Epithelial cell of esophagus (primary cell): ENCODE measurements at places on chromosomes 6 and 20.

GRCh38 chr20:2840967-2841531 is 504 bp downstream of the VPS16 start:
- peak; percentile 35 for DNase-seq

GRCh38 chr20:51651921-51652549 is 109.5 kb upstream of the NFATC2 start:
- DNase-seq, result no peak

DNA sequence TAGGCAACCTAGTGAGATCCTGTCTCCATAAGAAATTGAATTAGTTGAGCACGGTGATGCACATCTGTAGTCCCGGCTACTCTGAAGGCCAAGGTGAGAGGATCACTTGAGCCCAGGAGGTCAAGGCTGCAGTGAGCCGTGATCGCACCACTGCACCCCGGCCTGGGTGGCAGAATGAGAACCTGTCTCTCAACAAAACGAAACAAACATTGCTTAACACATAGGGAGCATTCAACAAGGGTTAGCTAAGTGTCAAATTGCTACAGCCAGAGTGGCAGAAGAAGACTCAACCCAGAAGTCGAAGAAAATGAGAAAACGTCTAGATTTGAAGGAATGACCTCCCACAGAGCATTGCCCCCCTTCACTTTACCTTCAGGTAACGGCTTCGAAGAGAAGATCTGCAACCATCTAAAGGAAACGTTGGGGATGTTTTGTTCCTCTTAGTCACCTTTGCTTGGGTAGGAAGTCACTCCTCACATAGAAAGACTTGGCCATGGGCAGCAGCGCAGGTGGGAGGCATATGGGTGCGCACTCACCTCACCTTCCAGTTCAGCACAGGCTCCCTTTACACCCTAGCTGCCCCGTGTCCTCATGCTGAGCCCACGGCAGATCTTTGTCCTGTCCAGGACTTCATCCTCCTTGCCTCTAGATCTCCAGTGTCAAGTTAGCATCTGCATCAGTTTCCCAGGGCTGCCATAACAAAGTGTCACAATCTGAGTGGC is 63.7 kb upstream of the SHLD1 start:
- DNase-seq, result no peak

DNA sequence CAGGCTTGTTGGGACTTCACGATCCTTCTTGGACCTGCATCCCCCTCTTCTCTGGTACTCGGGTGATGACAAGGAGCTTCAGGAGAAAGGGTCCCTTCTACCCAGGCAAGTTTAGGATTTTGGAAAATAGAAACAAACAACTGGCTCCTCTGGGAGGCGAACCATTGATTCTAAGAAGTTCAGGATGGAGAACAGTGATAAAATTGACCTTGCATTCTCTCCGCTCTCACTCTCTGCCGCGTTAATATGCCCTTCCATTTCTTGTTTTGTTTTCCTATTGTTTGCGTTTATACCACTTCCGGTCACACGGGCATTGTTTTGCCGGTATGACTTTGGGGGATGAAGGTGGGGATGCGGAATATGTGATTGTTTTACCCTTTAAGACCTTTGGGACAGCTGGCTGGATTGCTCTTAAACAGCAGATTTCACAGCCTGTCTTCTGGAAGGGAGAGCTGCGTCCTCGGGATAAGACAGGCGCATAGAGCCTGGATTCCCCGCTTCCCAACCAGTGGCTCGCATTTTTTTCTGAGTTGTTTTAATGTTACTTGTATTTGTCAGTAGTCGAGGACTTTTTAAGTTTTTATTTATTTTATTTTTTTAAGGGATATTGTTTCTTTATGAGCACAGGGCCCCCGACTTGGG is 144.3 kb upstream of the ZNF184 start:
- DNase-seq, result peak; percentile 35

GRCh38 chr20:7399114-7399513 is 541.1 kb downstream of the HAO1 start:
- no peak for DNase-seq

- no peak for DNase-seq
Measured at GRCh38 chr20:39651645-39652325, 689.6 kb downstream of the DHX35 start.

DNA sequence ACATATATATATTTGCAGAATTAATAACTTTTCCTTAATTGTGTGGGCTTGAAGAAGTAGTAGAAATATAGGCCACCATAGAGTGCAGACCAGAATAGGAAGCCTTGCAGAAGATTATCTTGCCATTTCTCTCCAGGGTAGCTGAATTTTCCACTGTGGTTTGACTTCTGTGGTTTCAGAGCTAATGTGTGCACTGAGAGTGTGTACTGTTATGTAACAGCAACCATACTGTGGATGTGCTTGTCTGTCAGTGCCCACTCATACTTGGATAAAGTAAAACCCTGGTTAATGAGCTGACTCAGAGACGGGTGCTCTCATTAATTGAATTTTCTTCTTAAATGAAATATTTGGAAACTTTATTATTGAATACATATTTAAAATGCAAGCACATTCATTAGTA is 57.2 kb downstream of the CEP43 start:
- no peak for DNase-seq

DNA sequence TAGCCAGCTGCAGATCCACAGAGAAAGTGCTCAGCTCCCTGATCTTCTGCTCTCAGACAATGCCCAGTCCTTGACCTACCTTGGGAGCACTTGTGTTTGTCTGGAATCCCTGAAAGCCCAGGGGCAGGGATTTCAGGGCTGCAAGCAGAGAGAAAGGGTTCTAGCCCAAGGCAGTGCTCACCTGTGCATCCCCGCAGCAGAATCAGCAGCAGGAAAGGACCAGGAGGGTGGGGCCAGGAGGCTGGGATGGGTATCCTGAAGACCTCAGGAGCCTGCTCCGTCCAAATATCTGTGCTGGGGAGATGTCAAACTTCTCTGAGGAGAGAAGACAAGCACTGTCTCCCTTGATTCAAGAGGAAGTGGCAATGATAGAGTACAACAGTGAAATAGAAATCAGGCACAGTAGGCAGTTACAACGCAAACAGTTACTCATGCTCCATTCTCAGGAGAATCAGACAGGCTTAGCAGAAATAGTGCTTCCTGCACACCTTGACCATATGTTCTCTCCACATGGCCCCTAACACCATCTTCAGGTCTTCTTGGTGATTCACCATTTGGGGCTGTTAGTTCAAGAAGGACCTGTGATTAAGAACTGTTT is 28.7 kb upstream of the SIRPG start:
- no peak for DNase-seq

GRCh38 chr20:23456409-23456808 is 3.7 kb upstream of the CST11 start:
- DNase-seq, result no peak

DNA sequence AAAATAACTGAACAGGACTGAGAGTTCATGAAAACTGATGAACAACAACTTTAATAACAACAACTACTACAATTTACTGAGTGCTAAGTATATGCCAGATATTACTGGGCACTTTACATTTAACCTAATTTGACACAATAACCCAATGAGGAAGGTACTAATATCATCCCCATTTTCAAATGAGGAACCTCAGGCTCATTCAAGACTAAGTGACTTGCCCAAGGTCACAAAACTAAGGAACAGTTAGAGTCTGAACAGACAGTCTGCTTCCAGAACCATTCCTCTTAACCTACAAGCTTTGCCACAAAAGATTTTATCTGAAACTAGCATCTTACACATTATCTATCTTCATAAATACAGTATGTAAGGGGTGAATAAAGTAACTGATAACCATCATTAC is 10.6 kb upstream of the NDRG3 start:
- no peak for DNase-seq

- peak; percentile 56 for DNase-seq
Measured at GRCh38 chr20:17854307-17854903, 114.2 kb downstream of the SNX5 start.

- peak; percentile 91 for DNase-seq
Measured at GRCh38 chr6:32816746-32817204, at the start of gene HLA-DOB. TSS of gene HLA-DOB (minus strand) at chr6:32817002. CDS start at chr6:32816951, 51 bp downstream.

- no peak for DNase-seq
Measured at GRCh38 chr6:46002264-46002663, 13.4 kb downstream of the CLIC5 start.

- DNase-seq, result no peak
Measured at GRCh38 chr20:51608061-51608460, 65.5 kb upstream of the NFATC2 start.

- DNase-seq, result no peak
Measured at GRCh38 chr6:6695625-6696276, 107.2 kb downstream of the LY86 start.

DNA sequence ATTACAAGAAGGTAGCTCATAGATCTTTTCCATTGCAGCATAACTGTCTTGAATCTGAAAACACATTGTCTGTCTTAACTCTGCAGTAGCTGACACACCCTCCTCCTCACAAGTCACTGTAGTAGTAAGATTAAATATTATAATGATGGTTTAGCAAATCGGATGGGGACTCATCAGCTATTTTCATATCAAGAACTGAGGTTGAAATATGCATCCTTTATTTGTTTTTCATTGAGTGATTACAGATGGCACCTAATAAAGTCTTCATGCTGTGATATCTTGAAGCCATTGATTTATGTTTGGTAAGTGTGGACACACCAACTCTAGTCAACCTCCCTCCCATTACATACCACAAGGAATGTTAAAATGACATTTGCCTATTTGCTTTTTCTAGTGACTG is 267.4 kb upstream of the TAB2 start:
- no peak for DNase-seq

- DNase-seq, result no peak
Measured at GRCh38 chr6:26121141-26122004, 34.1 kb downstream of the HFE start.

GRCh38 chr6:38142178-38142902 is 322.8 kb downstream of the ZFAND3 start:
- DNase-seq, result no peak

DNA sequence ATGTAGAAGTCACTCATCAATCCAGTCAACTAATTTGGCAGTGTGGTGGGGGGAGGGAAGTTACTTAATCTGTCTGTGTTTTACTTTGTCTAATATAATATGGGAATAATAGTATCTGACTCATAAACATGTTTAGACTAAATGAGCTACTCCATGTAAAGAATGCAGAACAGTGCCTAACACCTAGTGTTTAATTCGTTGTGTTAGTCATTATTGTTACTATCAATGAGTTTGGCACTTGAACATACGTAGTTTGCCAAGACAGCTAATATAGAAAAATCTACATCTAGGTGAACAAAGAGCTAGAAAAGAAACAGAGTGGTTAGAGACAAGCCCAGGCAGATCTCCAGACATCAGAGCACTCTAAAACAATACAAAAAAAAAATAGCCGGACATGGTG is 49.1 kb downstream of the IRAK1BP1 start:
- DNase-seq, result peak; percentile 95

- DNase-seq, result peak; percentile 69
Measured at GRCh38 chr6:25366903-25367545, 87.8 kb downstream of the CARMIL1 start.

DNA sequence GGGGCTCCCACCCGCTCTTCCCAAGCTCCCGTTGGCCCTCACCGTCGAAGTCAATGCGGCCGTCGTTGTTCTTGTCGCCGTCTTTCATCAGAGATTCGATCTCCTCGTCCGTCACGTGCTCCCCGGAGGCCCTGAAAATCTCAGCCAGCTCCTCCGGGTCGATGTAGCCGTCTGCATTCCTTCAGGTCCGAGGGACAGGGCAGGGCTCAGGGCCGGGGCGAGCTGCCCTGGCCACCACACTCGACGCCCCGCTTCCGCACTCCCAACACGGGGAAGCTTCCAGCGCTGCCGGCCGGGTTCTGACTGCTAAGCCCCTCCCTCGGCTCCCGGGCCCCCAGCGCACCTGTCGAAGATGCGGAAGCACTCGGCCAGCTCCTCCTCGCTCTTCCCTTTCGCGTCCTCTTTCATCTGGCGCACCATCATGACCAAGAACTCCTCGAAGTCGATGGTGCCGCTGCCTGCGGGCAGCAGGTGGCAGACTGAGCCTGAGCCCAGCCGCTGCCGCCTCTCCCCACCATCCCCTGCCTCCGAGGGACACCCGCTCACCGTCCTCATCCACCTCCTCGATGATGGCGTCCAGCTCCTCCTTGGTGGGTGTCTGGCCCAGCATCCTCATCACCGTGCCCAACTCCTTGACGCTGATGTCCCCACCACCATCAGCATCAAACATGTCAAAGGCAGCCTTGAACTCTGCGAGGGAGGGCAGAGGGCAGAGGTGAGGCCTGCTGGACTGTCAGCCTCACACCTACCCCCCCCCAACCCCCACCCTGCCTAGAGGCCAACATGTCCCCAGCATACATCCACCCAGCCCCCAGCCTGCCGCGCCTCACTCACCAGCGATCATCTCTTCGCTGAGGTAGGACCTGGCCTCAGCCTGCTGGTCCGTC is 2.9 kb downstream of the TNNC2 start:
- peak; percentile 63 for DNase-seq

DNA sequence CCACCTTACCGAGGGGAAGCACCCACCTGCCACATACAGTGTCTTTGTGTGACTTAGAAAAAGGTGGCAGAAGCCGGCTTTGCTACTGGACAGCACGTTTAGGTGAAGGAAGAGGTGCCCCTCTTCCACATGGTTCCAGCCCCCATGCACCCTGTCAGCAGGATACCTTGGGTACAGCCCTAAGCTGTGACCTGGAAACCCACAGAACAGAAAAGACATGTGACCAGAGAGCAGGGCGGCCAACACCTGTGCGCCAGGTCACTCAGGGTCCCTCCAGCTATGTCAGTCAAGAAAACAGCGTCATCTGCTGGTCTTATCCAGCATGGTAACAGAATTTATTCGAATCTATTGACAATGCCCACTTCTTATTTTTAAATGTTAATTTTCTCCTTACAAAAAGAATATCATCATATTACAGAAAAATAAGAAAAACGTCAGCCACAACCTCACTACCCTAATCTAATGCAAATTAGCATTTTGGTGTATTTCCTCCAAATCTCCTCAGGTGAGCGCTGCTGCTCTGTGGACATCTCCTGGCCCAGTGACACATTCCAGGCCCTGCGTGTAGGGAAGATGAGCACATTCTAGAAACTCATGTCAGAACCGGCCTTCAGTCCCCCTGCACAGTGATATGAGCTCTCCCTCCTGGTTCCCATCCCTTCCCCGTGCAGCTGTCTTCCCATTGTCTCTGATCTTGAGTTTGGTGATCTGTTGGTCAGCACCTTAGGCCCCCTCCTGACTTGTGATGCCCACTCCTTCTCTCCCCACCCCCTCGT is 37.2 kb downstream of the GTF2H5 start:
- no peak for DNase-seq

- no peak for DNase-seq
Measured at GRCh38 chr20:60795651-60796050, 456.4 kb upstream of the CDH4 start.

GRCh38 chr6:116106146-116106545 is 5.5 kb downstream of the NT5DC1 start:
- DNase-seq, result no peak
